ENCODE measurements at places on chromosomes 12 and 14. TPM values are rescaled to one million over a fixed set of nuclear protein-coding genes. Genes with fewer than 3 reads are reported as not detected.

DNA sequence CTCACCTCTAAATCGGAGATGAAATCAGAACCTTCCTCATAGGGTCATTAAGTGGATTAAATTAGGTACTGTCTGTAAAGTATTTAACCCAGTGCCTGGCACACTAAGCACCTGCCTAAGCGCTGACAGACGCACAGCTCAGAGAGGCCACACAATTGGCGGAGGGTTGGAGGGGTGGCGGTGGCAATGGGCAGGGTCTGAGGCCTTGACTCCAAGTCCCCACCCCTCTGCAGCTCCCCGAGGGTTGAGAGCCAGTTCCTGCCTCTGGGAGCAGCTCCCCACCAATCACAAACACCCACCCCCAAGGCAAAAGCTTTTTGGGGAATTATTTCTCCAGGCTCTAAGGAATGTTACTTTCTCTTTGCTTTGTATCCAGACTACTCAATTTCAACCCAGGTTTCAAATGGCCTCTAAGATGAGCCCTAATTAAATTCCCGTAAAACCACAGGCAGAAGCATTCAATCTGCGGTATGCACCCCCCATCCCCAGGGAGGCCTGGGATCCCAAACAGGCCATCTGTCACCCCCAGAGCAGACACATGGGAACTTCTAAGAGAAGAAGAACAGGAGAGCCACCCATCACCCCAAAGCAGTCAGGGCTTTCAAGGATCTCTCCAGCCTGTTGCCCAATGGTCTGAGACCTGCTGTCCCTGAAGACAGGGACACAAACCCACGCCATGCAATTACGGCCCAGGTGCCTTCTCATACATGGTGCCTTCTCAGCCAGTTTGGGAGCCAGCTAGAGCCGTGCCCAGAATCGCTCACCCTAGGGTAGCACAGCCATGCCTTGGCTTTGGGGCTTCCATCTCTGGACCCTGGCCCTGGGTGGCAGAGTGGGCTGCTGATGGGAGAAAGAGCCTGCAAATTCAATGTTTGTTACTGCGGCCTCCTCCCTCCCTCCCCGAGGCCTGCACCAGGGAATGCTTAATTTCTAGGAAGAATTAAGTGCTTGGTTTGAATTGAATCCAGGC lies 66.1 kb downstream of the CHGA start:
- no peak for DNase-seq
- H3K4me3 ChIP-seq = no peak overlapping the region
- H3K27ac ChIP-seq = no peak overlapping the region
- peaks cover 33% of the 10 kb centered on the region for H3K4me1 ChIP-seq

GRCh38 chr12:100348657-100349454 lies 8.0 kb upstream of the SLC17A8 start:
- no peak overlapping the region for H3K27ac ChIP-seq
- no peaks in the 10 kb centered on the region for H3K36me3 ChIP-seq
- peaks cover 11% of the 10 kb centered on the region for H3K27me3 ChIP-seq
- no peak overlapping the region for H3K4me3 ChIP-seq

ACVRL1 gene
- total RNA-seq = not detected

DNA sequence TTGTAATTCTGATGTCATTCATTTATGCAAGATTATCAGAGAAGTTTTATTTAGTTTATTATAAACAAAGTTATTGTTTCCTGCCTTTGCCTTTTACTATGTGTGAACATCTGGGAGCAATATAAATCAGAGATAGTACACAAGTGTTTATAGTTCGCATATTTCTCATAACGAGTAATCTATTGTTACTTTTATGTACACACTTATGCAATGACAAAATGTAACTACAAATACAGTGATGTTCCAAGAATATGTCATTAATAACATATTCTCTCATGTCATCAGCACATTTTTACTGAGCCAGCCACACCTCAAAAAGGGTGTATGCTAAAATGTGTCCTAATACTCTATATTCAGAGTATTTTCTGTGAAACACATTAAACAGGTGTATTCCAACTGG lies 243.2 kb downstream of the ALX1 start:
- H3K4me3 ChIP-seq = no peak overlapping the region
- peaks cover 7% of the 10 kb centered on the region for H3K27me3 ChIP-seq
- H3K4me1 ChIP-seq = no peaks in the 10 kb centered on the region
- DNase-seq = no peak
- no peaks in the 10 kb centered on the region for H3K36me3 ChIP-seq
- no peak overlapping the region for H3K27ac ChIP-seq

- DNase-seq = no peak
- H3K27me3 ChIP-seq = no peaks in the 10 kb centered on the region
- H3K4me1 ChIP-seq = peaks cover 4% of the 10 kb centered on the region
- H3K27ac ChIP-seq = no peak overlapping the region
Measured at GRCh38 chr12:112166051-112167015, 41.0 kb downstream of the TRAFD1 start.

WNT1 gene
- total RNA-seq = not detected

GRCh38 chr14:50836515-50836914 lies 5.6 kb upstream of the NIN start:
- H3K4me1 ChIP-seq = peaks cover 14% of the 10 kb centered on the region
- no peak overlapping the region for H3K27ac ChIP-seq
- no peaks in the 10 kb centered on the region for H3K36me3 ChIP-seq
- DNase-seq = no peak
- no peaks in the 10 kb centered on the region for H3K27me3 ChIP-seq

GRCh38 chr12:130948136-130948535 lies 5.6 kb upstream of the ADGRD1 start:
- H3K27ac ChIP-seq = no peak overlapping the region
- H3K4me1 ChIP-seq = peaks cover 3% of the 10 kb centered on the region
- no peak for DNase-seq
- no peaks in the 10 kb centered on the region for H3K36me3 ChIP-seq
- H3K27me3 ChIP-seq = peaks cover 3% of the 10 kb centered on the region

CCNB1IP1 gene
- 47.4 TPM for total RNA-seq

GPR162 gene
- total RNA-seq = 12.0 TPM

PRIMA1 gene
- total RNA-seq = not detected

GRCh38 chr14:61461808-61462275 lies 140.5 kb downstream of the PRKCH start:
- H3K4me3 ChIP-seq = no peak overlapping the region
- peaks cover 10% of the 10 kb centered on the region for H3K36me3 ChIP-seq
- no peaks in the 10 kb centered on the region for H3K27me3 ChIP-seq

DNA sequence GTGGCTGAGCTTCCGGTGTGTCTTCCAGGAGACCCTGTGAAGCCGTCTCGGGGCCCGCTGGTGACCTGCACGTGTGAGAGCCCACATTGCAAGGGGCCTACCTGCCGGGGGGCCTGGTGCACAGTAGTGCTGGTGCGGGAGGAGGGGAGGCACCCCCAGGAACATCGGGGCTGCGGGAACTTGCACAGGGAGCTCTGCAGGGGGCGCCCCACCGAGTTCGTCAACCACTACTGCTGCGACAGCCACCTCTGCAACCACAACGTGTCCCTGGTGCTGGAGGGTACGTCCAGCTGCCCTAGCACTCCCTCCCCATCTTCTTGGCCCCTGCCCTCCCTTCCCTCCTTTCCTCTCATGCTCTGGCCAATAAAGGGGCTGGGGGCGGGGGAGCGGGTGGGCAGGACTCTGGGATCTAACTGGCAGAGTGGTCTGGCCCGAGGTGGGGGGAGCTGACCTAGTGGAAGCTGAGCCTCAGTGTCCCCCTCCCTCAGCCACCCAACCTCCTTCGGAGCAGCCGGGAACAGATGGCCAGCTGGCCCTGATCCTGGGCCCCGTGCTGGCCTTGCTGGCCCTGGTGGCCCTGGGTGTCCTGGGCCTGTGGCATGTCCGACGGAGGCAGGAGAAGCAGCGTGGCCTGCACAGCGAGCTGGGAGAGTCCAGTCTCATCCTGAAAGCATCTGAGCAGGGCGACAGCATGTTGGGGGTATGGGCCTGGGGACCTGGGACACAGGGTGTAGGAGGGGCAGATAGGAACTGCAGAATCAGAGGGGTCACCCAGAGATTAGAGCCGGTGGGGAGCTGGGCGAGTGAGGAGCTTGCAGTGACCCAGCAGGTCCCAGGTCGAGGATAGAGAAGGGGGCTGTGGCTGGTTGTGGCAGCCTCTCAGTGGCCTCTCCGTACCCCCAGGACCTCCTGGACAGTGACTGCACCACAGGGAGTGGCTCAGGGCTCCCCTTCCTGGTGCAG lies 6.0 kb downstream of the ACVRL1 start:
- H3K27me3 ChIP-seq = no peaks in the 10 kb centered on the region
- H3K36me3 ChIP-seq = no peaks in the 10 kb centered on the region
- H3K4me3 ChIP-seq = no peak overlapping the region
- DNase-seq = no peak
- H3K4me1 ChIP-seq = peaks cover 12% of the 10 kb centered on the region

RNASE1 gene
- total RNA-seq = not detected

GSC gene
- total RNA-seq = not detected

KRT78 gene
- not detected for total RNA-seq

SLC5A8 gene
- total RNA-seq = not detected

GRCh38 chr14:23047751-23048693 lies 6.0 kb downstream of the PSMB11 start:
- no peaks in the 10 kb centered on the region for H3K27me3 ChIP-seq
- peaks cover 15% of the 10 kb centered on the region for H3K4me1 ChIP-seq
- no peaks in the 10 kb centered on the region for H3K36me3 ChIP-seq
- H3K4me3 ChIP-seq = no peak overlapping the region
